Activated naive CD8-positive, alpha-beta T cell treated with anti-CD3 and anti-CD28 coated beads, Interleukin-2, amount 10 ng/mL, durations not matched to agents 7 days and 5 days (primary cell): ENCODE measurements at places on chromosomes 7 and 10. TPM values are rescaled to one million over a fixed set of nuclear protein-coding genes. Genes with fewer than 3 reads are reported as not detected.

- DNase-seq: no peak
Observed at GRCh38 chr7:27398851-27399250, 156.2 kb downstream of the EVX1 start.

DNA sequence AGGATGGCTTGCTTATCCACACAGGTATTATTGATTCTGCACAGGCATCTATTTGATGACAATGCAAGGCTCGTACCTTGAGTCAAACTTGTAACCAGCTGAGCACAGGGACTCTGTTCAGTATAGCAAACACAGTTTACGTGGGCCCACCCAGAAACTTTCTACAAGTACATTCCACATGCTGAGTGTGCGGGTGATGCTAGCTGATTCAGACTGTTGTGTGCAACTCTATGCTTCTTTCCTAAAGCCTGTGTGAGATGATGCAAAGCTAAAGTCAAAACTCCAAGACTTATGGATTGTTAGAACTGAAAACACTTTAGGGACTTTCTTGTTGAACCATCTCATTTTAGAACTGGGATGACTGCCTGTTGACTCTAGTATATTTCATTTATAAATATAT is 21.5 kb upstream of the CALD1 start:
- DNase-seq: no peak

- DNase-seq: no peak
Observed at GRCh38 chr7:115088893-115089292, 167.0 kb downstream of the MDFIC start.

DNA sequence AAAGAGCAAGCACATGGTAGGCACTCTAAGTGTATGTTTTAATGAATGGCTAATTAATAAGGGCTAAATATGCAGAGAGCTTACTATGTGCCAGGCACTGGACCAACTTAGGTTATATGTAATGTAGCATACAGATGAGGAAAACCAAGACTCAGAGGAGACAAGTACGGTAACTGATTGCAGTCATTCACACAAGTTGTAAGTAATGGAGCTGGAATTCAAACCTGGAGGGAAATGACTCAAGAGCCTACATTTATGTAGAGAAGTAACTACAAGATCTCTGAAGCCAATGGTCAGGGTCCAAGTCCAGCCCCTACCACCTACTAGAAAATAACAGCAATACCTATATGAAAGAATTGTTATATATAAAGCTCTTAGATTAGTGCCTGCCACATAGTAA is 97.3 kb upstream of the KCNIP2 start:
- no peak for DNase-seq

GRCh38 chr7:43454936-43455518 is 127.9 kb upstream of the STK17A start:
- DNase-seq: no peak

DNA sequence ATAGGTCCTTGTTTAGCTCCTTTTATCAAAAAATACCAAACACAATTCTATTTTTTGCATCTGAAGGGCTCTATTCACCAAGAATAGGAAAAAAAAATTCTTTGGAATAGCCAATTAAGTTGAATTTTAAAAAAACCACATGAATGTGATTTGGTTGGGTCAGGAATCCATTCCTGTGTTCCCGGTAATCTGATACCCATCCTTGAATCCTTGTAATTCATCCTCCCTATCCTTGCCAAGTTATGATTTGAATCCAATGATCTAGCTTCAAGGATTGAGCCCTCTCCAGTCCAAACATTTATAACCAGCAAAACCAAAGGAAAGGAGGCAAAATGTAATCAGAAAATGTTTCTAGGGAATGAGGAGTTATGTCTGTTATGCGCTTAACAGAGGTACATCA is 86.6 kb downstream of the CFAP58 start:
- no peak for DNase-seq

DNA sequence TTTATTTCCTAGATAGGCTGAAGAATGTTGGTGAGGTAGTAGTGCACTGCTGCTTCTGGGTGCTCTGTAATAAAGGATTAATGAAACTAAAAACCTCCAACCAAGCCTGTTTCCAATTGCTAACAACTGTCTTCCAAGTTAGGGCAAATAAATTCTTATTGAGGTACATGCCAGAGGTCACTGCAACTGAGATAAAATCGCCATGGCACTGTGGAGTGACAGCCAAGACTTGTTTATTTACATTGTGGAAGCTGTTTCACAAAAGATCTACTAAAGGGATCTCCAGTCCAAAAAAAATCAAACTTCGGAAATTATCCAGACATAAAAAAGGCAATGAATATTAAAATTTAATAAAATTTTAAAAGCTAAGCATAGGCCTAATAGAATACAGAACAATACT is 65.2 kb downstream of the HYCC1 start:
- no peak for DNase-seq

GRCh38 chr10:61110188-61110844 is 166.3 kb upstream of the RHOBTB1 start:
- DNase-seq: no peak

- no peak for DNase-seq
Observed at GRCh38 chr7:108836256-108836655, 266.6 kb downstream of the DNAJB9 start.

- DNase-seq: no peak
Observed at GRCh38 chr10:110834629-110835301, 37.0 kb upstream of the PDCD4 start.

DNA sequence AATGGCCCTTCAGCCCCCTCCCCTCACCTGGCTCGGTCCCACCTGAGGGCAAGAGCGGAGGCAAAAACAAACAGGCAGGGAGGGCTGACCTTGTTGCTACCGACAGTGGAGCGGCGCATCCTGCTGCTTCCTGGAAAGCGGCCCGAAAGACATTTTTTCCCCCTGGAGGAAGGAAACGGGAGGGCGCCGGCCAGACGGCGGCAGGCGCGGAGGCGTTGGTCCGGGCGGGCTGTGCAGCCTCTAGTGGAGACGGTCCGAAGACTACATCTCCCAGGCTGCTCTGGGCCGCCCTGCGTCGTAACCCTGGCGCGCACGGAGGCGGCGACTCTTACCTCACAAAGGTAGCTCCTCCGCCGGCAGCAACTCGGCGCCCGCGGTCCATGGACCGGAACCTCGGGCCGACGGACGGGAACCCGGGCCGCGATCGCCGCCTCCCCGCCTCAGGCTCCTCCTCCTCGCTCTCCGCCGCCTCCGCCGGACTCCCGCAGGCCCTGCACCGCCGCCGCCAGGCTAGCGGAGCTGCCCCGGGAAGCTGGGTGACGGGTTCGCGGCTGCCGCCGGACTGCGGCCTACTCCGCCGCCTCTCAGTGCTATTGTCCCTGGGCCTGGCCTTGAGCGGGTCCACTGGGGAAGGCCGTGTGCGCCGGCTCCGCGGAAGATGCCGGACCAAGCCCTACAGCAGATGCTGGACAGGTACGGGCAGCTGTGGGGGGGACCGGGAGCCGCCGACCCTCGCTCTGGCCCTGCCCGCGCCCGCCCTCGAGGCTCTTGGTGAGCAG is at the start of the genes CPEB3 and MARCHF5:
Gene CPEB3 (minus strand): TSS at position 242 of the 779 bp plus-strand sequence. CDS start 50,728 bp downstream, outside the sequence.
Gene MARCHF5 (plus strand): TSS at position 331 of the 779 bp plus-strand sequence. CDS start 328 bp downstream, at position 659.
- DNase-seq: peak; percentile 91

DNA sequence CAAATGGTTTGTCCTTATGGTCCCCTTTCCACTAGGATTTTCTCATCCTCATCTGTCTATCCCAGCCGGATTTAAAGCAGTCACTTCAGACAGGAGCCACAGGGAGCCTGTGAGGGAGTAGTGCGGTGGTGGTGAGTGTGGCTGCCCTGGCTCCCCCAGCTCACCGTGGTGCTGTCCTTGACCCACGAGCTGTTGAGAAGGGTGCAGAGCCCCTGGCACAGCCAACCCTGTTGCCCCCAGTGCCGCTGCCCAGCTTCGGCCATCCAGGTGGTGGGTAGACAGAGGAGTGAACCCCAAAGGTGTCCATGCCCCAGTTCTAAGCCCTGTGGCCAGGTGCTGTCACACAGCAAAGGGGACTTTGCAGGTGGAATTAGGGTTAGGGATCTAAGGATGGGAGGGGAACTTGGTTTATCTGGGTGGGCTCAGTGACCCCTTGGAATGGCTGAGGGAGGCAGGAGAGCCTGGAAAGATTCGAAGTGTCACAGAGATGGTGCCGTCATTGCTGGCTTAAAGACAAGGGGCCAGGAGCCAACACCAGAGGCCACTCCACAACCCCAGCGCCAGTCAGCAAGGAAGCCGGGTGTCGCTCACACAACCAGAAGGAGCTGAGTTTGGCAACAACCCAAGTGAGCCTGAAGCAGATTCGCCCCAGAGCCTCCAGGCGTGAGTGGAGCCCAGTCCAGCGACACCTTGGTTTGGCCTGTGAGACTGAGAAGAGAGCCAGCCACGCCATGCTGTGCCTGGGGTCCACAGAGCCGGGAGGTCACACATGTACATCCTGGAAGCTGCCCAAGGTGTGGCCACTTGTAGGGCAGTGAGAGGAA is 142.4 kb downstream of the ADCY1 start:
- no peak for DNase-seq

DNA sequence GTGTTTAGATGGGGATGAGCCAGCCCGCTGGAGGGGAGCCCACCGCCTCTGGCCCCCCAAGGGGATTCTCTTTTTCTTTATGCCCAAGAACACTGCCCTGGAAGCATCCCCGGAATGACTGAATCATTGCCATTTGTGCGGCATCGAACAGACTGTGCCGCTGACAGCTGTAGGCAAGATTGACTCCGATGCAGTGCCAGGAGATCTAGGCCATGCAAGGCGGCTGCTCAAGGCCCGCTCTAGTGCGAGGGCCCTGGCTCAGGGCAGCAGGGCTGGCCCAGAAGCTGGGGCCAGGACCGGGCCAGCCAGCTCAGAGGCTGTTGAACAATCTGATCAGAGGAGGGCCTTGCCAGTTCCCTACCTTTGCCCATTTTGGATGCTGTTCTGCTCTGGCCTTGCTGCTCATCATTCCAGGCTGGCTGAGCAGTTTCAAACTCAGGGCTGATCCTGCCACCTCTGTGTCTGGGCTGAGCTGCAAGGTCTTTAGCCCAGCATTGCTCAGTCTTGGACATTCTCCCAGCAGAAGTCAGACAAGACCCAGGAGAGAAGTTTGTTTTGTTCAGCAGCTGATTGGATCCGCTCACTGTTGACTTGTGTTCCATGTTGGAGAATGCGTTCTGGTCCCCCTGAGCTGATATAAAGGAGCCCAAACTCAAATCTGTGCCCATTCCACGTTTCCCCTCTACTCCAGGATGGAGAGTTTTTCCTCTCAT is 485.3 kb upstream of the GALNT17 start:
- no peak for DNase-seq

DNA sequence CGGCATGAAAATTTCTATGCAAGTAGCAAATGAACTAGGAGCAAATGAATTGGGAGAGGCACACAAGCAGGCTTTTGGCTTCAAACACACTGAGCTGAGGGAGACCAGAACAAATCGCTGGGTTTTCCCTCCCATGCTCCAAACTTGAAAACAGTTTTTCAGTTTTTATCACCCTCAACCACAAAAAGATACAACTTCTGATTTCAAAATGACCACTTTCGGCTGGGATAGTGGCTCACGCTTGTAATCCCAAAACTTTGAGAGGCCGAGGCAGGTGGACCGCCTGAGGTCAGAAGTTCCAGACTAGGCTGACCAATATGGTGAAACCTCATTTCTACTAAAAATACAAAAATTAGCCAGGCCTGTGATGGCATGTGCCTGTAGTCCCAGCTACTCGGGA is 9.0 kb upstream of the CHUK start:
- DNase-seq: no peak

DNA sequence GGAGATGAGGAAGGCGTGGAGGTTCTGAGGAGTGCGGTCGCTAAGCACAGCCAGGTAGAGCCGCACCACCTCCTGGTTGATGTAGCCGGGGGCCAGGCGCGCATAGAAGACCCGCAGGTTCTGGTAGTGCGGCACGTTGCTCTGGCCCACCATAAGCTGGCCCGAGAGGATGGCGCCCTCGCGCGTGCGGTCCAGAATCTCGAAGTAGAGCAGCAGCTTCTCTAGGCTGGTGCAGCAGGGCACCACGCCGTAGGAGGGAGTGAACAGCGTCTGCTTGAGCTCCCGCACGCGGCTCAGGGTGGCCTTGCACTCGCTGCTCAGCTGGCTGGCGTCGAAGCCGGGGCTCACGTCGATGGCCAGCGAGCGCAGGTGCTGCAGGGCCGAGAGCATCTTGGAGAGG is 77.8 kb upstream of the TNRC18 start:
- no peak for DNase-seq

DNA sequence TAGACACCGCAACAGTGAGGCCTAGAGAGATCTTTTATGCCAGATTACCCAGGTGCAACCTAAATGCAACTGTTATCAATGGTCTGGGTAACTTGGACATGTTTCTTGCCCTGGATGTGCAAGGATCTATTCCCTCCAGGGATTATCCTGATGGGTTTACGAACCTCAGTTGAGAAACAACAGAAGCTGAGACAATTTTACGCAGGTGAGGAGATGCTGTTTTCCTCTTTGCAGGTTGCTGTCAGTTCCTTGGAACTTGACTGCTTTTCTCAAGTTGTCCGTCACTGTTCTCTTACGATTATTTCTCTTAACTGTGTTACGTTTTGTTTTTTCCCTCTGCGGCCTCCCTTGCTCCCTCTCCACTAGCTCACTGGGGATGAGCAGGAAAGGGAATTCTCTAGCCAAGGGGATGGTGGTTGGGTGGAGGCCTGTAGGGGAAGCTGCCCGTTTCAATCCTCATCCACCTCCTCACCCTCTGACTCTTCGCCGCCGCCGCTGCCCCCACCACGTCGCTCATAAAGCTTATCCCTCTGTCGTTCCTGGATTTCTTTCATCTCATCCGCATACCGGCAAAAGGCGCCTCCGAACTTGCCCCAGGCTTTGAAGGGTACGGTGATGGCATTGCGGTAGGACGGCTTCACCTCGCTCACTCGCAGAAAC is 1.2 kb downstream of the PURB start:
- DNase-seq: no peak

DNA sequence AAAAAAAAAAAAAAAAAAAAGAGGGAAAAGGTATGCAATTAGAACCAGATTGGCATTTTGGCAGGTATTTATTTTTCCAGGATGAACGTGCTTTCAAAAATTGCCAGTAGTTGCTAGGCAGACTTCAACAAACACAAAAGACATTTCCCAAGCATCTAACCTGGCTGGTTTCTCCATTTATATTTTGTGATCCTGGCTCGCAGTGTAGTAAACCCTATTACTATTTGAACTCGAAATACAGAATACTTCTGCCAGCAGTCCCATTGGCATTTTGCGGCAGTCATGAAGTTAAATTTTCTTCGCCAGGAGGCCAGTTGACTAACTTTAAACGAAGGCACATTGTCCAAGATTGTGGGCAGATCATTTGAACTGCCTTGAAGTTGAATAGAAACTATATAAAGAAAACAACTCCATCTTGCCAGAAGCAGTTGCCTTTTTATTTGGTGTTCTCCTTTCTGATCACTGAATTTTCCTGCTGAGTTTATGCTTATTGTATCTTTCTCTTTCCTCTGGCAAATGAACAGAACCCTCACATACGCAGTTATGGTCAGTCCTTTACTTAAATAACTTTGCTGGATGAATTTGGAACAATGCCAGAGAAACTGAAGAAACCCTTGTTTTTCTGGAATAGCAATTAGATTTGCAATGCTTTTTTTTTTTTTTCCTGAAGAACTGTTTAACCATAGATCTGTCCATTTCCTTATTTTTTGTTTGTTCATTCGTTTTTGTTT is 132.9 kb downstream of the BICC1 start:
- no peak for DNase-seq

AKR1C2 gene
- not detected for total RNA-seq

CPA1 gene
- not detected for total RNA-seq

ARHGEF35 gene
- 2.5 TPM for total RNA-seq

RSBN1L gene
- total RNA-seq: 28.1 TPM

PLA2G12B gene
- total RNA-seq: not detected

DENND11 gene
- total RNA-seq: 42.4 TPM
